H7 (cell line): ENCODE measurements at places on chromosomes 6 and 20.
A peak's percentile ranks its signal among the peaks of the same experiment; 100 is the strongest.

- DNase-seq, result no peak
Observed at GRCh38 chr6:9699888-9700287, 715.0 kb downstream of the TFAP2A start.

GRCh38 chr6:1609648-1610496 is at the start of gene FOXC1:
FOXC1 (plus strand) TSS chr6:1609915; CDS start chr6:1610446, 531 bp downstream.
- peak; percentile 97 for DNase-seq

DNA sequence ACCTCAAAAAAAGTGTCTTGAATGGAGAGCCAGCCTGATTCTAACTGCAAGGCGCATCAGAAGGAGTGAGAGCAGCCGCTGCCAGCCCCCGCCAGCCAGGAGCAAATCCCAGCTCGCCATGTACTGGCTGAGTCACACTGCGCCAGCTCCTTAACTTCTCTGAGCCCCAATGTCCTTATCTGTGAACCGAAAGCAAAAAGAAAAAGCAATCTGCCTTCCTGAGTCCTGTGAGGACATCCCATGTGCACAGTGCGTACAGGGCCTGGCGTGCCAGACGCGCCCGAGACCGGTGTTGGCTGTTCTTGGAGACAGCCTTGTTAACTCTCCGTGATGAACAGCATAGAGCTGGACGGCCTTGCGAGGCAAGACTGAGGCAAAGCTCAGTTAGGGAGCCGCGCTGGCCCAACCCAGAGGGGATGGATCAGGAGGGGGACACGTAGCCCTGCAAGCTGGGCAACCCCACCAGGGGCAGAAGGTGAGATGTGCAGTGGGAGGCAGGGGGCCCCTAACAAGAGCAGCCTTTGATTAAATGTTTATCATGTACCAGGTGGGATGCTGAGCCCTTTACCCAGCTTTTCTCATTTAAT is 122.7 kb downstream of the AGPAT4 start:
- DNase-seq, result no peak

- no peak for DNase-seq
Observed at GRCh38 chr20:24786111-24786495, 163.0 kb upstream of the CST7 start.

GRCh38 chr6:27290065-27290849 is 21.8 kb downstream of the POM121L2 start:
- no peak for DNase-seq
